ENCODE measurements at places on chromosomes 3 and 15. TPM values are rescaled to one million over a fixed set of nuclear protein-coding genes. Genes with fewer than 3 reads are reported as not detected.

Gene ADAMTS17
- total RNA-seq: 6.2 TPM

Gene SH2D7
- not detected for total RNA-seq

Gene SCN5A
- total RNA-seq: 0.58 TPM

Gene TIMP4
- total RNA-seq: 6.9 TPM

Gene SAMD7
- total RNA-seq: not detected

Gene CRABP1
- total RNA-seq: not detected

Gene LRTM1
- not detected for total RNA-seq

Gene SCN11A
- total RNA-seq: 0.14 TPM

Gene PRTG
- total RNA-seq: 8.6 TPM

Gene ERICH6
- not detected for total RNA-seq

Gene GABRB3
- 3.2 TPM for total RNA-seq

Gene CSTA
- 22.3 TPM for total RNA-seq

Gene SLTM
- 84.0 TPM for total RNA-seq

Gene CFAP92
- total RNA-seq: 1.9 TPM

Gene ATP10A
- total RNA-seq: 31.1 TPM

Gene ZDHHC19
- not detected for total RNA-seq

Gene MAGEL2
- total RNA-seq: 0.14 TPM

Gene CTXN2
- total RNA-seq: not detected

Gene ANKRD34C
- total RNA-seq: not detected

Gene TOPAZ1
- not detected for total RNA-seq

Gene ARPIN
- 30.5 TPM for total RNA-seq

Gene GHSR
- not detected for total RNA-seq

Gene FSIP1
- total RNA-seq: 0.96 TPM

Gene SLC51A
- total RNA-seq: not detected

Gene GPX1
- total RNA-seq: 415 TPM

Gene MUC20
- total RNA-seq: 14.7 TPM

Gene LIPH
- total RNA-seq: 38.0 TPM

Gene PIK3CA
- 30.6 TPM for total RNA-seq

Gene TGM4
- not detected for total RNA-seq

Gene HCLS1
- total RNA-seq: 76.5 TPM

Gene DENND4A
- total RNA-seq: 32.5 TPM

Gene ECE2
- not detected for total RNA-seq

Gene SCAANT1
- not detected for total RNA-seq

Gene LRRK1
- total RNA-seq: 22.6 TPM

Gene ATP2B2
- 0.06 TPM for total RNA-seq

Gene OCA2
- 0.55 TPM for total RNA-seq

Gene RASGRP1
- 9.4 TPM for total RNA-seq

Data from upper lobe of right lung (tissue), 1 donor.